Activated CD4-positive, alpha-beta T cell treated with anti-CD3 and anti-CD28 coated beads, Interleukin-2, amount 10 ng/mL, durations not matched to agents 24 days and 14 days (primary cell): ENCODE measurements at places on chromosomes 12 and 14.

DNA sequence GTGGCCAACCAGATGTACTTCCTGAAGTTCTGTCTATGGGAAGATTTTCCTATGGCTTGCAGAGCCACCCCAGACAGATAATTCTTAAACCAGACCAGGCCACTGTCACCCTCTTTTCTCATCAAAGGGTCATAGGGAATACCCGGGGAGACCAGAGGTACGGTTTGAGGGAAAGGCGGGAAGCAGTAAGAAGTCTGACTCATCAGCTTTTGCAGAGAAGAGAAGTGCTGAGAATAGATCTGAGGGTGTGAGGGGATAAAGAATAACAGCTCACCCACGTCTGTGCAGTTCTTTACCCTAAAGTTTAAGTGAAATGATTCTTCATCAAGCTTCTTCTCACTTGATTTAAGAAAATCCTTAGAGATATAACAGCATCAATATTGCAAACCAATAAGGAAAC is 21.3 kb upstream of the POC1B start:
- DNase-seq, result no peak

- no peak for DNase-seq
Measured at GRCh38 chr12:4478933-4479332, 33.3 kb upstream of the FGF6 start.

DNA sequence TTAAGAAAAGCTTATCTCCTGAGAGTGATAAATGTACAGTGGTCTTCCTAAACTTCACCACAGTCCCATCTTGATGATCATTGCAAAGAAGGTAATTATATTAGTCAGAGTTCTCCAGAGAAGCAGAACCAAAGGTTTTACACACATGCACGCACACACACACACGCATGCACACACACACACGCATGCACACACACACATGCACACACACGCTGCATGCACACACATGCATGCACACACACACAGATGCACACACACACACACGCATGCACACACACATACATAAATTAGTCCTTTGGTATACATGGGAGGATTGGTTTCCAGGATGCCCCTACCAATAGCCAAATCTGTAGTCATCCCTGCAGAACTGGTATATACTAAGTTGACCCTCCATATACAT is 580 bp downstream of the OR4E2 start:
- no peak for DNase-seq

- peak; percentile 71 for DNase-seq
Measured at GRCh38 chr12:78229591-78230101, 399.0 kb downstream of the NAV3 start.

GRCh38 chr14:53934778-53935414 is 21.7 kb downstream of the BMP4 start:
- DNase-seq, result no peak

DNA sequence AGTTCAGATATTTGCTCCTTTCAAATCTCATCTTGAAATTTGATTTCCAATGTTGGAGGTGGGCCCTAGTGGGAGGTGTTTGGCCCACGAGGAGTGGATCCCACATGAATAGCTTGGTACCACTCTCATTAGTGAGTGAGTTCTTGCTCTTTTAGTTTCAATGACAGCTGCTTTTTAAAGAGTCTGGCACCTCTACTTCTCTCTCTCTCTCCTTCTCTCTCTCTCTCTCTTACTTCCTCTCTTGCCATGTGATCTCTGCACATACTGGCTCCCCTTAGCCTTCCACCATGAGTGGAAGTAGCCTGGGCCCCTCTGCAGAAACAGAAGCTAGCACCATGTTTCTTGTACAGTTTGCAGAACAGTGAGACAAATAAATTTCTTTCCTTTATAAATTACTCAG is 25.1 kb downstream of the GPR65 start:
- no peak for DNase-seq

GRCh38 chr14:38138473-38139138 is 69.1 kb upstream of the SSTR1 start:
- no peak for DNase-seq

- DNase-seq, result no peak
Measured at GRCh38 chr14:89387922-89388685, 28.9 kb downstream of the FOXN3 start.

GRCh38 chr12:64757771-64758170 is 1.4 kb downstream of the GNS start:
- no peak for DNase-seq

- no peak for DNase-seq
Measured at GRCh38 chr14:104268295-104268694, 129.9 kb downstream of the KIF26A start.

GRCh38 chr12:14701809-14702568 is 5.6 kb upstream of the GUCY2C start:
- no peak for DNase-seq

- peak; percentile 88 for DNase-seq
Measured at GRCh38 chr14:104393898-104394381, 185.6 kb upstream of the C14orf180 start.

DNA sequence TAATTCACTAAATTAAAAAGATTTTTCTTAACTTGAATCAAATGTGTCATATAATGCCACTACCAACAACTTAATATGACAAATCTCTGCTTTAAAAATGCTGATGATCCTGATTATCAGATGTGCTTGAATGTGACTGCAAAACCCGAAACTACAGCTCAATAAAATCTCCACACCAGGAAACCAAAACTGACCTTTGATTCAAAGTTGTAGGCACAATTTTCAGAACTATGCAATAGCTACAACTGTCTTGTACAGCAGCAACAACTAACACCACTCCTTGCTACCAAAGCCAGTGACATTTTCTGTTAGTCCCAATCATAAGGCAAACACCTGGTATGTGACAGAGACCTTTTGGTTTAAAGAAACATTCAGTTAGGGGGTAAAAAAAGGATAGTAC is 147.3 kb downstream of the CEP83 start:
- DNase-seq, result no peak
